Calu3 (cell line): ENCODE measurements at places on chromosomes 5 and 9.

- DNase-seq, result no peak
Measured at GRCh38 chr9:73243078-73243477, 91.4 kb downstream of the ANXA1 start.

DNA sequence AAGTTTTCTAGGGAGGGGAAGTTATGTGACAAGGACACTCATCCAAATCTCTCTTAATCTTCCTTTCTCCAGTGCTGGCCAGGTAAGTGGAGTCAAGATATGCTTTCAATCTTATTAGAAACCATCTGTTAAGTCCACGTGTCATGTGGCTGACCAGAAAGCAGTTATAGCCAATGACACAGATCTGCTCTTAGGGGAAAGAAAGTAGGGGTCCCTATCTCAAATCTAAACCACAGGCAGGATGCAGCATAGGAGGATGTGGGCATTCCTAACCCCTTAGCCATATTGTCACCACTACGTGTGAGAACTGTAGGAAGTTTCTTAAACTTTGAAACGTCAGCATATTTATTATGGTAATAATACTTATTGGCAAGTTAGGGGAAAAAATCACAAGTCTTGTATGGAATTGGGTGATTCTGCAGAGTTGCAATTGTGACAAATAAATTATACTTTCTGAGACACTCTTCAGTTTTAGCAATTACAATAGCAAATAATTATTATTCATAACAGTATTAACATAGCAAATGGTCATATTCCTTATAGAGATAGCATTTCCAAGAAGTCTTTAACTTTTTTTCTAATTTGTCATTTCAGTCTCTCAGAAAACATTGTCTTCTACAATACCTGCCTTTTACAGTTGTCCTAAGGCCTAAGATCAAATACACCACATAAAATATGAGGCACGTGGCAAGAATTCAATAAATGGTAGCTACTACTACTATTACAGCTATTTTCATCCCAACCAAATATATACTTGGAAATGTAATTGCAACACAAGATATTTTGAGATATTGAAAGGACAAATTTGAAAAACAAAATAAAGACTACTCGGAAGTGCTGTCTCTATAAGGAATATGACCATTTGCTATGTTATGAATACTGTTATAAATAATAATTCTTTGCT, 236.9 kb downstream of the PDE4D start:
- DNase-seq, result no peak

DNA sequence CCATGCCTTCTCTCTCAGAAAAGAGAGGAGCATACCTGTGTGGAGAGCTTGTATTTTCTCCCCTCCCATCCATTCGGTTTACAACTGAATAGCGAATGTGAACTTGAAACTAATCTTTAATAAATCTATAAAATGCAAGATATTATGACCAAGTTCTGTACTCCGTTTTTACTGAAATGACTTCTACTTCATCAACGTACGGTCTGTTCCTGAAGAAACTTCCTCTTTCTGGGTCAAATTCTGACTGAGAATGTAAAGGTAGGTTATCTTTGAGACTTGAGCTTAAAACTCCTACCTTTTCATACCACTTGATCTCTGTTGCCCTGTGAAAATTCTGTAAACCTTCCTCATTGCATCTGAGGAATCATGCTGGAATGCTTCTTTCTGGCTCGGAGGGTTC, 4.2 kb upstream of the CTNNAL1 start:
- DNase-seq, result no peak

DNA sequence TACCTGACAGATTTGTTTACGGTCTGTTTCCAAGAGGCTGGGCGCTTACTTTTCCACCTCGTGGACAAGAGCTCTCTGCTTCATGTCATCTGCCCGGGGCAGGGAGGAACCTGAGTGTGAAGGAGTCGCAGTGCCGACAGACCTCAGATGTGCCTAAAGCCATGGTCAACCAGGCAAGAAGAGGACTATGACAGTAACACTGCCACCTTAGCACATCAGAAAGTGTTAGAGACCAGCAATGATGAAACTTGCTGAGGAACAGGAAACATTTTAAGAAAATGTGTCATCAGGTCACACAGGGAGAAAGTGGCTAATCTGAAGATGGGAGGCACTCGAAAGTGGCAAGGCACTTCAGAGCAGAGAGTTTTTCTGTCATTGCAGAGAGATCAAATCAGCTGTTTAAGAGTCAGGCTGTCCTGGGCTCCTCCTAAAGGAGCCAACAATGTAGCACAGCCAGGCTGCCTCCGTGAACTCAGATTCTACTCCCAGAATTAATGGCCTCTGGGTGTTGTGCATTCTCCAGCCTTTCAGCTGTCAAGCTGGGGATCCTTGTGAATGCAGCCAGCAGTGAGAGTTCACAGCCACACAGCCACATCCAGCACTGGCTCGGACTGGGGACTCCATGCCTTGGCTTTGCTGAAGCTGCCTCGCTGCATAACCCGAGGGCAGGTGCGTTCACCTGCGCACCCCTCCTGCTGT, 94.6 kb downstream of the RAPGEF1 start:
- DNase-seq, result no peak

DNA sequence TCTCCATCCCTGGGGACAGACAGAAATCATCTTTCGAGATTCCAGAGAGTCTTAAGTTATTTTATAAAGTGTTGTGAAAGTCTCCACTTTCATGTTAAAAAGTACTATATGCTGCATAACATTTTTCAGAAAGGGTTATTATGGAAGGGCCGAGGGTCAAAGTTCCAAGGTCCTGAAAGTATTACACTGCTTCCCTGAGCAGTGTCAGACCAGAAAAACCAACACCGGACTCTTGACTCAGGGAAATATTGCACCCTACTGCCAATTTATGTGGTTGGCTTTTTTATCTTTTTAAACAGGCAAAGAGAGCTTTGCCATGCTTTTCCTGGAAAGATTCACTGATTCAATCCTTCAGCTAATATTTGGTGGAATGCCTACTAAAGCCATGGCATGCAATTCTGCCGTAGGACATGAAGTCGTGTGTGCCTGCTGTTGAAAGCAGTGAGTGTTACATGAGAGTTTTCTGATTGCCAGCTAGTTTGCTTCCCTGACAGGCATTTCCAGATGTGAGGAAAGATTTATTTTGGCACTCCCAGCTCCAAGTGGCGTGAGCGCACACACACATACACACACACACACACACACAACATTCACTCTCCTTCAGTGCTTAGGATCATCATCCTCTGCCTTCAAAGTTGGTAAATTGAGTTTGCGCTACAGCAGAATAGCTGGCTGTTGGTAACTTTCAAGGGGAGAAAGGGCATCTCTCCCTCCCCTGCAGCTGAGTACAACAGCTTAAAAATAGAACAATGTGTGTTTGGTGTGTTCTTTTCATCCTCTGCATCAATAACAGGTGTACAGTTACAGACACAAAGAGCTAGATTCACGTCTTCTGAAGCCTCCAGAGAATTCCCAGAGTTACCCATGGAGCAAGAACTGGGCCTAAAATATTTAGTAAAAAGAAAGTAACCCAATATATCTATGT, 45.6 kb downstream of the SLC1A3 start:
- no peak for DNase-seq

DNA sequence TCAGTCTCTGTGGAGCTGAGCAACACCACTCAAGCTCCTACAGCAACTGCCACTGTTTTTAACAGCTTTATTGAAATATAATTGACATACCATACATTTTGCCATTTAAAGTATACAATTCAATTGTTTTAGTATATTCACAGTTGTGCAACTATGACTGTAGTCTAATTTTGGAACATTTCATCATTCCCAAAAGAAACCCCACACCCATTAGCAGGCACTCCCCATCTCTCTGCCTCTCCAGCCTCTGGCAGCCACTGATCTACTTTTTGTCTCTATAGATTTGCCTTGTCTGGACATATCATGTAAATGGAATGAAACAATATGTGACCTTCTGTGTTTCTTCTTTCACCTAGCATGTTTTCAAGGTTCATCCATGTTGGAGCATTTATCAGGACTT, 43.5 kb downstream of the RUSC2 start:
- DNase-seq, result no peak

- peak; percentile 10 for DNase-seq
Measured at GRCh38 chr5:64595031-64595855, 89.4 kb downstream of the RGS7BP start.

DNA sequence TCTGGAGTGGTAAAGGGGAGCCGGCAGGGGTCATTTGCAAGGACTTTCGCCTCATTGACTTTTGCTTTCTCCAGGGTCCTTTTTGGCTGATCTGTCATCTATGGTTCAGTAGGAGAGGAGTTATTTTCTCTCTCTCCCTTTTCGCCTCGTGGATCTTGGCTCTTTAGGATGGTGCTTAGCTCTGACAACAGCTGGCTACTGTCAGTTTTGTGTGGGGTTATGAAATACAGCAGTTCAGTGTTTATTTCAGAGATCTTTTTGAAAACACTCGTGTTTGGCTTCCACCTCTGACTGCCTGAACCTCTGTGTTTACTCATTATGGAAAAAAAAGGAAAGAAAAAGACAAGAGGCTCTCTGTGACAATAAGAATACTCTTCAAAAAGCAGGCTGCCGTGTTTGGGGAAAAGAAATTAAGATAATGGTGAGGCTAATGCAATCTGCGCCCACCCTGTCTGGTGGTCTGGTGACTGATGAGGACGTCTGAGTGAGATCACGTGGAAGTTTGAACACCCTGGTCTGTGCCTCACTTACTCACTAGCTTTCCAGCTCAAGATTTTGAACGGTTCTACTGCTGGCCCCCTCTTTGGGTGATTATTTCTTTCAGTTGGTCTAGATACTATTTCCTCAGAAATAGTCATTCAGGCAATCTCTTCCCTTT, 567.7 kb downstream of the CAAP1 start:
- DNase-seq, result no peak

DNA sequence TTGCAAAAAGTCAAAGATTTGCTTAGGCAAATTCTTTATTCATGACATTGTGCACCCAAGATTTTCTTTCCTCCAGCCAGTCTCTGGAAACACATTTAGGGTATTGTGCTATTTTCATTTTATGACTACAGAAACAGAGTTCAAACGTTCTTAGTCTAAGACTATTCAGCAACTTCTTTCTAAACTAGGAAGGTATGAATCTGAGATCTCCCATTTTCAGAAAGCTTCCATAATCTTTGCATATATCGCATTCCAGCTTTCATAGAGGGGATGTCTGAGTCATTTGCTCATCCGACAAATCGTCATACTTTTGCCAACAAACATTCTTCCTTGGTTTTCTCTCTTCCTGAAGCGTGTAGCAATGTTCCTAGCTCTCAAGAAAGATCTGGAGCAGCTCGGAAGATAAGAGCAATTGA, 1.6 kb upstream of the PAPPA start:
- no peak for DNase-seq

- DNase-seq, result no peak
Measured at GRCh38 chr9:26462213-26462612, 430.4 kb downstream of the CAAP1 start.

DNA sequence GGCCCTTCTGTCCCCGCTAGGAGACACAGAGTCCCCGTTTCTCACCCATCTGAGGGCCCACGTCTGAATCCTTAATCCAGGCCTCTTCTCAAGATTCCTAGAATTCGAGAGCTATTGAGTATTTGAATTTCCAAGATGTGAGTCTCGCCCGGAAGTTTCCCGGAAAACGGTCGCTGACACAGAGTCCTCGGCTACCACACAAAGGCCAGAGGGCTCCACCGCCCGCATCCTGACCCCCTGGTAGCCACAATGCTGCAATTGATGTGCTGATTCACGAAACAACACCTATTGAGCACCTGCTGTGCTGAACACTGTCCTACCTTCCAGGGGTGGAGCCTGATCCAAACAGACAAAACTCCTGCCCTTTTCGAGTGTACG, 670 bp upstream of the FBP1 start:
- no peak for DNase-seq

GRCh38 chr9:33794560-33794959, 801 bp upstream of the PRSS3 start:
- DNase-seq, result peak; percentile 13

- no peak for DNase-seq
Measured at GRCh38 chr9:20906326-20906725, 125.1 kb downstream of the HACD4 start.

DNA sequence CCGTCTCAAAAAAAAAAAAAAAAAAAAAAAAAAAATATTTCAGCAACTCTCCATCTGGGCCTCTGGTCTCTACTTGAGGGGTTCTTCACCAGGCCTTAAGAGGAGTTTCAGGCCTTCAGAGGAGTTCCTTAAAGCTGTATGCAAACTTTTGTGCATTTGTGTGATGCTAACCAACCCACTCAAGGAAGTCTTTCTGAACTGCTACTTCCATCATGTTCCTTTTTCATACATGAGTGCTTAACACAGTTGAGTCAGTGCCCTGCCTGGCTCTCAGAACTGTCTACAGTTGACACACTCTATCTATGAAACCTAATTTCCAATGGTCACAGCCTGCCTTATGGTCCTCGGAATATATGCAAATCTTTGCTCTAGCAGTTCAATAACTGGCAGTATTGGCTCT, 146.5 kb downstream of the MEF2C start:
- no peak for DNase-seq

DNA sequence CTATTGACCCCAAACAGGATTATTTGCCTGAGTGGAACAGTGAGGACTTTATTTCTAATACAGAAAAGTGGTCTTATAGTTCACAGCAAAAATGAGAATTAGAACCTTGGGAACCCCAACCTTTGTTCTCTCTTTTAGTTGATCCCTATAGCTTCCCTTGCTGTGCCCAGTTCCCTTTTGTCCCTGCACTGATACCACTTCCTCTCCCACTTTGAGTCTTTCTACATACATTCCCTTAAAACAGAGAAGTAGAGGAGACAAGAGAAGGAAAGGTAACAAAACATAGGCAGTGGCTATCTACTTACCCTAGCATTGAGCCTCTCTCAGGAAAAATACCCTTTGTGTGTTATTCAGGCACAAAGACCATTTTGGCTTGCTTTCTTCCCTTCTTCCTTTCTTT, 246.4 kb downstream of the FAM114A2 start:
- no peak for DNase-seq

- DNase-seq, result no peak
Measured at GRCh38 chr5:122091936-122092600, 14.0 kb upstream of the LOX start.

GRCh38 chr5:96330530-96331140, 102.4 kb downstream of the PCSK1 start:
- DNase-seq, result no peak

GRCh38 chr9:33102551-33103210, 26.2 kb upstream of the SMU1 start:
- no peak for DNase-seq

- DNase-seq, result no peak
Measured at GRCh38 chr9:116090030-116090770, 63.4 kb upstream of the PAPPA start.

DNA sequence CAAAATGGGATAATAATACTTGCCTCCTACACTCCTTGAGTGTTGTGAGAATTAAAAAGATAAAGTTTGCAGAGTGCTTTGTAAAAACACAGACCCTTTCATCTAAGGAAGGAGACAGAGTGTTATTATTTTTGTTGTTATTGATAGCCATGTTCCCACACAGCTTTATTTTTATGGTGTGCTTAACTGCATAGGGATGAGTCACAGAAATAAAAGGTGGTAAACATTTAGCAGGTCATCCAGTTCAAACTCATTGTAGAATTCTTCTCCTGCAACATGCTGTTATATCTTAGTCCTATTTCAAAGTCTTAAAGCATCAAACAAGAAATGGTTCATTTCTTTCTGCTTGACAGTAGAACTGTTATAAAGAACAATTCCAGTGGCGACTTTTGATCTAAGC, 367.5 kb upstream of the ACTBL2 start:
- no peak for DNase-seq

- no peak for DNase-seq
Measured at GRCh38 chr5:58411372-58411771, 48.5 kb downstream of the PLK2 start.
